ENCODE measurements at places on chromosomes 7 and 10. TPM values are rescaled to one million over a fixed set of nuclear protein-coding genes. Genes with fewer than 3 reads are reported as not detected.

The C10orf67 gene
- not detected for total RNA-seq

The ACTR3C gene
- not detected for total RNA-seq

GRCh38 chr7:99094401-99094800 is 49.5 kb downstream of the SMURF1 start:
- DNase-seq, result no peak

DNA sequence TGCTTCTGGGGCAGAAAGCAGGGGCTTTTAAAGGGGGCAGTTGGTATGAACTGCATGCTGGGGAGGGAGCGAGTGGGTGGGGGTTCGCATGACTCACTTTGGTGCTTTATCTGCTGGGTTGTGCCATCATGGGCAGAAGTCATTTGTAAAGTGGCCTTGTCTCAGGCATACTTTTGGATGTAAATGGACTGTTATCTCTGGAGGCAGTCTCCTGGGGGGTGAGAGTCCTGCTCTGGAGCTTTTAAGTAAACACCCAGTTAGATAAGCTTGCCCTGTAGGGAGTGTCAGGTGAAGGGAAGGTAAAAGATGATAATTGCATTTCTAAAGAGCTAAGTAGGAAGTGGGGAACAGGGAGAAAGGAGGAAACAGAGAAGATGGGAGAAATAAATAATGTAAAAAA is 1.6 kb upstream of the GSTO1 start:
- no peak for DNase-seq

All from OCI-LY7 (cell line).